Right lung (tissue), 10 donors: ENCODE measurements at places on chromosomes 3 and 15.
A peak's percentile ranks its signal among the peaks of the same experiment; 100 is the strongest.

DNA sequence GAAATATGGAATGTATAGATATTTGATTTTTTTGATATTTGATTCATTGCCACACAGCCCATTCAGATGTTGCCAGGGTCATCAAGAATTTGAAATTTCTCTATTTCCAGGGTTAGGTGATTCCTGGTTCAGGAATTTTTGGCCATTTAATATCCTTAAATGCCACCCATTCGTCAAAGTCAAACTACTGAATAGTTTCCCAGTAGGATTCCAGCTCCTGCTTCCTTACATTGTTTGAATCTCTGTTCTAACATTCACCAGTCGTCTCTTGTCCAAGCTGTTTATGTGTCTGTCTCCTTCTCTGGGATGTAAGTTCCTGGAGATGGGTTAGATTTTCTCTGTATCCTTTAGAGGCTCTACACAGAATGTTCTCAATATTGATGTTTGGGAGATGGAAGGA, 124.9 kb upstream of the TLE3 start:
- DNase-seq, result no peak

- DNase-seq, result no peak
Measured at GRCh38 chr15:91790836-91791235, 62.7 kb upstream of the SLCO3A1 start.

- no peak for DNase-seq
Measured at GRCh38 chr15:37100966-37101215, 542 bp upstream of the MEIS2 start.

DNA sequence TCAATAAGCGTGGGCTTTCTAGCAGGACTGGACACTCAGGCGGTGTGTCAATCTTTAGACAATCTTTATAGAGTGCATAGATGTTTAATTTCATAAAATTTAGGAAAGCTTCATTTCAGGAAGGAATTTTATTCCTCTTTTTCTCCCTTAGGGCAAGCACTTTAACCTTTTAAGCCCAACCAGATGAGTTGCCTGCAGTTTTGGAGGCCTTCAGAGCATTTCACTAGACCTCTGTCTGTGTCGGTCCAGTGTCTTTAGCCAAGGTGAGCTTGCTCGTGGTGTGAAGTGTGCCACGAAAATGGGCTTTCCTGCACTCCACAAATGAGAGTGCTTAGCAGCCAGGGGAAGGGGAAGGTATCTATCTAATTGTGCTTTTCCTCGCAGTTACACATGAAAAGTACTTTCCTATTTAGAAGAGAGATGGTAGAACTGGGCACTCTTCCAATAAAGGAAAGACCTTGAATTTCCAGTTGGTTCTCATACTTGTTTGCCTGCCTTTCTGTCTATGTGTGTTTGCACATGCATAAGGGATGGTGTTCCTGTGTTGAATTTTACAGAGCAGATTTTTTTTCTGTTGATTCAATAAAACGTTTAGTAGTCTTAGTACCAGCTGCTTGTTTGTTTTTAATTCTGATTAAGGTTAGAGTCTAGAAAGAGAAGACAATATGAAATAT, 53.6 kb downstream of the FEZF2 start:
- DNase-seq, result peak; percentile 28

DNA sequence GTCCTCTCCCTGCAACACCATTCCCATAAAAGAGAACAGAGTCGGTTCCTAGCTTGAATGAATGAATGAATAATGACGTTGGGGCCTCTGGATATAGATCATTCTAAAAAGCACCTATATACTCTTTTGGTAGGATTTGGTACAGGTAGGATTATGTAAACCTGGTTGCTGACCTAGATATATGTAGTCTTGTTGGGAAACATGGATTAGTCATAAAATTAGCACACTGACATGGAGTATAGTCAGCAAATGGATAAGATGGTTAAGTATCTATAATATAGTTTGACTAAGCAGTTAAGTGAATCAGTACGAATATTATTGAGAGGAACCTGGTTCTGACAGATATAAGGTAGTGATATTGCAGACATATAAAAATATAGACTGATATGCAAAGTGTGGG, 142.5 kb downstream of the FILIP1L start:
- DNase-seq, result no peak

GRCh38 chr3:22714749-22715148, 488.4 kb upstream of the UBE2E2 start:
- DNase-seq, result no peak

DNA sequence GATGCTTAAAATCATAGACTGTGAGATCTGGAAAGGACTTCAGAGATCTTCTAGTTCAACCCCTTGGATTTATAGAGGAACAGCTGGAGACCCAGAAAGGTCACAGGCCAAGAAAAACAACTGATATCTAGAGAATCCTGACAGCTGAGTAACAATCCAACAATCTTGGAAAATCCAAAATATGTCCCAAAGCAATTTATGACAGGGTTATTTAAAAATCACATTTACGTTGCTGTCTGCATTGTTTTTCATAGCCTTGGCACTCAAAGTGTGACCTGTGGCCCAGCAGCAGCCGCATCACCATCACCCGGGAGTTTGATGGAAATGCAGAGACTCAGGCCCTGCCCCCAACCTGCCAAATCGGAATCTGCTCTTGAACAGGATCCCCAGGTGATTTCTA, 78.8 kb downstream of the FBN1 start:
- DNase-seq, result no peak

DNA sequence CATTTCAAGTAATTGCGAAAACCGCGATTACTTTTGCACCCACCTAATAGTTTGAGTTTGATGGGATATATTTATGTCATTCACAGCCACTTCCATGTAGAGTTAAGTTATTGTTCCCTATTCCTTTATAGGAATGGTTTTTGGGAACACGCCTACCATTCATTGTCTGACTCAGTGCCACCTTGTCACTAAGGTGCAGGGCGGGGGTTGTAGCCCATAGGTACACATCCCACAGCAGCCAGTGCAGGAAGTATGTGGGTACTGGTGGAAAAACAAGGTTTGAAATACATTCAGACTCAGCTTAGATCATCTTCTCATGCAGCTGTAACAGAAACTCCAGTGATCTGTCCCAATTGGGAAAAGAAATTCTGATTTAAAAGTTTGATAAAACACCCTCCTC, 48.2 kb upstream of the CFAP161 start:
- DNase-seq, result no peak

GRCh38 chr3:122183893-122184590, 574 bp downstream of the CASR start:
- DNase-seq, result no peak

GRCh38 chr15:70017025-70017424, 80.7 kb downstream of the TLE3 start:
- no peak for DNase-seq

DNA sequence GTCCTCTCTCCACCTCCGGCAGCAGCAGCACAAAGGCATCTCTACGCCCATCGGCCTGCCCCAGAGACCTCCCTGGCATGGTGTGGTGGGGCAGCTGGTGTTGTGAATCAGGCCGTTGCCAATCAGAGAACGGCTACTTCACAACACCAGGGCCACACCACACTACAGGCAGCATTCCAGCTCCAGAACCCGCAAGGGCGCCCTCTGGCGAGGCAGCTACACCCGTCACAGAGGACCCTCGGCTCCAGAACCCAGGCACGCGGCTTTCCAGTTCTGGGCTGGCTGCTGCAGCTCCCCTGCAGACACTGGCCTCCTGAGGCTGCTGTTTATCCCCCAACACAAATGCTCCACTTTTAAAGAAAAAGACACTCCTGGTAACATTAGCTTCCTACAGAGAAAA, 127.5 kb upstream of the TOPAZ1 start:
- DNase-seq, result no peak

- DNase-seq, result no peak
Measured at GRCh38 chr15:53835309-53835708, 75.8 kb upstream of the WDR72 start.

- no peak for DNase-seq
Measured at GRCh38 chr3:5151586-5151985, 29.5 kb downstream of the ARL8B start.

GRCh38 chr15:90989040-90989768, 5.1 kb downstream of the PRC1 start:
- DNase-seq, result no peak

- no peak for DNase-seq
Measured at GRCh38 chr15:96011136-96011535, 319.4 kb upstream of the NR2F2 start.

- no peak for DNase-seq
Measured at GRCh38 chr3:31409389-31409788, 123.3 kb upstream of the STT3B start.

GRCh38 chr3:89278302-89279025, 171.0 kb downstream of the EPHA3 start:
- DNase-seq, result no peak

DNA sequence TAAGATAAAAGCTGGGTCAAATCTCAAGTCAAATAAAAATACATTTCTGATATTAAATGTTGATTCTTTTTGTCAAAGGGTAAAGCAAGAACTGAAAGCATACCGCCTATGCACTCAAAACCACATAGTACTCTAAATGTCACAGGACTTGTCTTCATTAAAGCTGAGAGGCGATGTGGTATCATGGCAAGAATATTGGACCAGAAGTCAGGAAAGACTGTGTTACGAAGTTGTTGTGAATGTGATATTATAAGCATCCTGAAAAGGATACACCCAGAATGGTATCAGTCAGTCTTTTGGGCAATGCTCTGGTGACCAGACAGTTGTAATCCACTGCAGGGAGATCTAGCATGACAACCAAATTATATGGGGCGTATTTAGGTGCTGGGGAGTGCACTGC, 33.8 kb downstream of the TIGIT start:
- no peak for DNase-seq

GRCh38 chr3:119227070-119227850, 13.4 kb downstream of the B4GALT4 start:
- no peak for DNase-seq

DNA sequence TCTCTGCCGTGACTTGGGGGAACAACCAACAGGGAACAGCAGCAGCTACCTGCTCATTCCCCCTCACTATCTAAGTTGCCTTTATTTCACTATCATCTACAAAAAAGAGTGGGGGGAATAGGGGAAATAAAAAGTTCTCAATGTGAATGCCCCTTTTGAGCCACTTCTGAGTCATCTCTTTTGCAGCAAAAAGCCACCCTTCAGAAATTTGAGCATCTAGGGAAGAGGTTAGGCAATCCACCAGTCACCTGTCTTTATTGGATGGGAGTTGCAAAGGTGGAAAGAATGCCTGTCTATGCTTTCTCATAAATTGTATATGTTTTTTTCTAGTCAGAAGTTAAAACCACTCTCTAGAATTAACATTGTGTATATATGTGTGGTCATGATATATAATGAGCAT, 41.1 kb downstream of the GPD1L start:
- DNase-seq, result no peak

DNA sequence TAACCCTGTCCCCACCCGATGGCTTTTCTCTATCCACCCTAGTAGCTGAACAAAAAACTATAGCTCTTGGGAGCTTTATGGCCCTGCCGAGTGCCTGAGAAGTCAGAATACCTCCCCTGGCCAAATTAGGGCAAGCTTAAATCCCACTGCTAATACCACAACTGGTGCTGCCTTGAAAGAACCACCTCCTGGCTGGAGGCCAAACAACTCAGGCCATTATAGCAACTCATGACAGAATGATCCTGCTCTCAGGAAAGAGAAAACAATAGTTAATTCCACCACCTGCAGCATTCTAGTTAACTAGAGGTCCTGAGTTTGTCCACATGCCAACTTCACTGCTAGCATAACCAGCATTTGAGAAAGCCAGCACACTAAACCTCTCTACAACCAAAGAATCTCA, 123.2 kb downstream of the RTP4 start:
- DNase-seq, result no peak

DNA sequence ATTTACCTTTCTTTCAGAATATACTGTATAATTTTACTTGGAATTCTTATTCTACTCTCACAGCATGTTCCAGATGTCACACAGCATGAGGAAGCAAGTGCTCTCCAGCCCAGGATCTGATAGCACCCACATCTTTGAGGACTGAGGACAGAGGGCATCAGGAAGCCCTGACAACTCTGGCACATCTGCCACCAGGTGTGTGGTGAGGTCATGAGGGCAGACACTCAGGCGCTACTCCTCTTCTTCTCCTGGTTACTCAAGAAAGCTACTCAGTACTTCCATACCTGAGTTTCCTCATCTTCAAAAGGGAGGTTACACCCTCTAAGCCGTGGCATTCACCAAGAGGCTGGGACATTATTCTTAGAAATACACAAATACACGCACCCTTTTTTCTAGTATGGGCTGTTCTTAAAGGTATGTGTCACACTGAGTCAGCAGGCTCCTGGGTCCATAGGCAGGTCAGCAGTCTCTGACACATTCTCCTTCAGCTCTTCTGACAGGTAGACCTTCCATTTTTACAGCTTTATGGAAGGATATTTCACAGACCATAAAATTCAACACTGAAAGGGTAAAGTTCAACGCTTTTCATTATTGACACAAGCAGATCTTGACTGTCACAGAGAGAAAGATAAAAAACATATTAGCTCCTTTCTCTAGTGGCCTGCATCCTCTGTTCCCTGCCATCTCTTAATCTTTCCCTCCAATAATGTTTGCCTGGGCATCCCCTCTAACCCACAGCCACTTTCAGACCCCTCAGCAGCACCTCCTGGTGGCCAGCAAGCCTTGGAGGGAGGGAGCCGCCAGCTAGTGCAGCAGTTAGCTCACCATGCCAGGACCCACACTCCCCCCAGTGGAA, 103.2 kb upstream of the TJP1 start:
- peak; percentile 49 for DNase-seq

DNA sequence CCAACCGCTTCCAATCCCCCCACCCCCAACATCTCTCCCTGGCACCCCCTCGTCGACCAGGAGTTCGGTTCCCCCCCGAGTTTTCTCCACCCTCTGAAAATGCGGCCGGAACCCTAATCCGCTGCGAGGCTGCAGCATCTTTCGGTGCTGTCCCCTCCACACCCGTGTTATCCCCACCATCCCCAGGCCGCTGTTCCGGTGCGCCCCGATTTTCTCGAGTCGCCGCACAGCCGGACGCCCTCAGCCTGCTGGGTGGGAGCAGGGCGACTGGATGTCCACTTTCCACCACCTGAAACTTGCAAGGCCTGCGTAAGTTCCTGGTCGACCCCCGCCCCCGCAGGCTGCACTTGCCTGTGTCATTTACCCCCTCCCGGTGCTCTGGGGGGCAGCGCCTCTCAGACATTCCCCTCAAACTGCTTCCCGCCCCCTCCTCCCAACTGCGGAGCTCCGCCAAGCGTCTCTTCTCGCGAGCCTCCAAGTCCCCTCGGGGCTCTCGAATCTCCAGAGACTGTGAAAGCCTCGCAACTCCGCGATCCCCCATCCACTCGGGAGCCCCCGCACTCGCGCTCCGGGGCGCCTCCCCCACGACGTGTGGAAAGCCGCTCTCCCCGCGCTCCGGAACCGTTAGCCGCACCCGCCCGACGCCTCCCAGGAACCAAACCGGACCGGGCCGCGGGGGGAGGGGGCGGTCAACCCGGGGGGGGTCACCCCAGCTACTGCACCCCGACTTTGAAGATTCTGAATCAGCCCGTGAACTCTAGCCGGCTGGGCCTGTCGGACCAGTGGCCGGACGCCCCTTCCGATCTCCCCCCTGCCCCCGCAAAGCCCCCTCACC, 566 bp downstream of the ETV5 start:
- DNase-seq, result peak; percentile 59

DNA sequence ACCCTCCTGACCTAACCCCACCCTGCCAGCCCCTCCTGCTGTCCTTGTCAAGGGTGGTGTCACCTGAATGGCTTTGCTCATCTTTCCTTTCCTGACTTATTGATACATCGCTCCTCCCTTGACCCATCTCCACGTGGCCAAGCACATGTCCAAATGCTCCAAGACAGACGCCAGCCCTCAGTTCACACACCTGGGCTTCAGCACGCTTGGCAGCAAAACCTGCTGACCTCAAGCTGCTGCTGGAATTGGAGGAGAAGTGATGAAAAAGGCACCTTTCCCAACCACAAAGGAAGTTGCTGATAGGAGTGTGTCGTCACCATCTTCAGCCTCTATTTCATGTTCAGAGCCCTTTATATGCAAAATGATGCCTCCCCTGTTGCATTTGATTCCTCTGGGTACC, 141.3 kb downstream of the TLE3 start:
- no peak for DNase-seq
